Effector memory CD8-positive, alpha-beta T cell (primary cell): ENCODE measurements at places on chromosomes 4 and X.

DNA sequence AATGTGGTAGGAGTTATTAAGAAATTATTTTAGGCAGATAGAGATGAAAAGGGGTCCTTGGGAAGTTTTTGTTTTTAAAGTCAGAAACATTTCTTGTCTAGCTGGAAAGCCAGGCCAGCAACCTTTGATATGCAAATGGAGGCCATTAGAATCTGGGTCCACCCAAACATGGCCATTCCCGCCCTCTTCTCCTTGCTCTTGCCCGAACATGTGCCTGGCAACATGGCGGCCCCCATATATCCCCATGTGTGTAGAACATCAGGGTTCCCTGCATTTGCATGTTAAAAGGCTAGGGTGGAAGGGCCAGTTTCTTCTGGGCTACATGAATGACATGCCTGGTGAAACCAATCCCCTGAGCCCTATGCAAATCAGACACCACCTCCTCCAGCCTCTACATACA lies 80.7 kb upstream of the PLAC8 start:
- DNase-seq: no peak

DNA sequence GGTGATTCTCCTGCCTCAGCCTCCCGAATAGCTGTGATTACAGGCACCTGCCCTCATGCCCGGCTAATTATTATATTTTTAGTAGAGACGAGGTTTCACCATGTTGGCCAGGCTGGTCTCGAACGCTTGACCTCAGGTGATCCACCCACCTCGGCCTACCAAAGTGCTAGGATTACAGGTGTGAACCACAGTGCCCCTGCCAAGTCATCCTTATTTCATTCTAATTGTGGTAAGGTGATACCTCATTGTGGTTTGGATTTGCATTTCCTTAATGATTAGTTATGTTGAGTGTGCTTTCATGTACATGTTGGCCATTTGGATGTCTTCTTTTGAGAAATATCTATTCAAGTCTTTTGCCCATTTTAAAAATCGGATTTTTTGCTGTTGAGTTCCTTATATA lies 93.0 kb downstream of the USP9X start:
- peak; percentile 14 for DNase-seq

DNA sequence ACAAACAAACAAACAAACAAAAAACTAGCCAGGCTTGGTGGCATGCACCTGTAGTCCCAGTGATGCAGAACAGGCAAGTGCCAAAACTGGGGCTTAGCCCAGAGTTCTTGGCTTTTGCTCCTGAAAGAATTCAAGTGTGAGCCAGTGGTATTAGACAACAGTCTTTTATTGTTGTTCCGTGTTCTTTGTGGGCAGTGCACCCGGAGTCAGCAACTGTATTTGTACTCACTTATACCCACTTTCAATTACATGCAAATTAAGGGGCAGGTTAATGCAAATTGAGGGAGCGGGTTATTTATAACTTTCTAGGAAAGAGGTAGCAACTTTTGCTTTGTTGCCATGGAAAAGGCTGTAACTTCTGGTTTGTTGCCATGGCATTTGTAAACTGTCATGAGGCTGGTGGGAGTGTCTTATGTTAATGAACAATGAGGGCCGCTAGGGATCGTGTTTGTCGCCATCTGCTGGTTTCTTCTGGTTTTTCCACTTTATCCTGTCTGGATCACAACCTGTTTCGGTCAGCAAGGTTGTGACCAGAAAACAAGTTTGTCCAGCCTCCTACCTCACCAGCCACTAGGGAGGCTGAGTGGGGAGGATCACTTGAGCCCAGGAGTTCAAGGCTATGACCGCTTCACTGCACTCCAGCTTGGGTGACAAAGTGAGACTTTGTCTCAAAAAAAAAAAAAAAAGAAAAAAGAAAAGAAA lies 88.8 kb upstream of the ESX1 start:
- peak; percentile 3 for DNase-seq

- DNase-seq: no peak
Observed at GRCh38 chrX:18890049-18890381, 93.9 kb downstream of the PHKA2 start.

GRCh38 chr4:123553733-123554637 lies 157.4 kb downstream of the SPRY1 start:
- DNase-seq: no peak

DNA sequence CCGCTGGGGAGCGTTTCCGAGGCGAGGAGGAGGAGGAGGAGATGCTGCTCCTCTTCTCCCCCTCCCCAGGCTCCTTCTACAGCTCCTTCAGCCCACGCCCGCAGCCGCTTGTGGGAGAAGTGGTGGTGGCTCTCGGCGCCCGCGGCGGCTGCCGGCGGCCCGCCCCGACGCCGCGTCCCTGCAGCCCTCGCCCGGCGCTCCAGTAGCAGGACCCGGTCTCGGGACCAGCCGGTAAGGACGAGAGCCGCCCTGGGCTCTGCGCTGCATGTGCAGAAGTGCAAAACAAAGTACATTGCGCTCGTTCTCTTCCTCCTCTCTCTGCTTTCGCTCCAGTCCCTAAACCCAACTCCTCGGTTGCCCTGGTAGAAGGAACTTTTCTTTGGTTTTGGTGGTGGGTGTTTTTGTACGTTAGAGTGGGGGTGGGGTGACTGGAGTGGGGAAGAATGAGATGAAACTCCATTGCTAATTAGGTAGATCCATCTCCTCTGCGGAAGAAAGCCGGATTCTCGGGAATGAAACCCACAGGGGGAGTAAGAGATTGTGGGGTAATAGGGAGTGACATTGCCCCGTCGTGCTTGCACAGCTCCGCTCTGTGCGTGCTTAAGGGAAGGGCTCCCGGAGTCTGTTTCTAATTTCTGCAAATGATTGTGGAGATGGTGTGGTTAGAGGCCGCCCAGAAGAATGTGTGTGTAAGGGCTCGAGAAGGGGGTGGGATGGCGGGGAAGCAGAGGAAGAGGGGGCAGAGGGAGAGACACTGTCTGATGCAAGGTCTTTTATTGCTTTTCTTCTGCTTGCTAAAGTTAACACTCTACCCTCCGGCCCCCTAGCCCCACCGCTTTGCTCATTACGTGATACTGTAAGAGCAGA lies 677 bp downstream of the PTPN13 start:
- DNase-seq: no peak

- DNase-seq: no peak
Observed at GRCh38 chrX:20118065-20118824, 1.5 kb upstream of the MAP7D2 start.
